Activated CD8-positive, alpha-beta memory T cell treated with anti-CD3 and anti-CD28 coated beads, Interleukin-2, amount 10 ng/mL, durations not matched to agents 7 days and 5 days (primary cell): ENCODE measurements at places on chromosomes 3 and 15. TPM values are rescaled to one million over a fixed set of nuclear protein-coding genes. Genes with fewer than 3 reads are reported as not detected.

GRCh38 chr3:14007006-14007405 lies 117.7 kb downstream of the CHCHD4 start:
- peaks cover 17% of the 10 kb centered on the region for H3K27me3 ChIP-seq
- H3K36me3 ChIP-seq, result no peaks in the 10 kb centered on the region

The RSL24D1 gene
- total RNA-seq, result 94.2 TPM

The CNTN4 gene
- not detected for total RNA-seq

The FEZF2 gene
- not detected for total RNA-seq

DNA sequence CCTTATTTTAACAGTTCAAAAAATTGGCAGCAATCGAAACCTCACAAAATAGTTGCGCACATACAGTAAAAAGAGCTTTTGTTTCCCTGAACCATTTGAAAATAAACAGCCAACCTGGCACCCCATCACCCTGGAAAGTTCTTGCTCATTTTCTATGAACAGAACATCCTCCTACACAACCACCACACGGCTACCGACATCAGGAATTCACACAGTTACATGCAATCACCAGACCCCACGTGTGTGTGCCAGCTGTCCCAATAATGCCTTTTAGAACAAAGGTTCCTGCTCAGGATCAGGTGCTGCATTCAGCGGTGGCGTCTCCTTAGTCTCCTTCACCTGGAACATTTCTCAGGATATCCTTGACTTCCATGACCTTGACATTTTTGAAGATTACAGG lies 186.5 kb downstream of the KLF13 start:
- DNase-seq, result peak; percentile 23
- H3K4me3 ChIP-seq, result no peak overlapping the region
- H3K4me1 ChIP-seq, result peaks cover 7% of the 10 kb centered on the region
- H3K27me3 ChIP-seq, result no peaks in the 10 kb centered on the region
- H3K36me3 ChIP-seq, result peaks cover 3% of the 10 kb centered on the region
